ENCODE measurements at places on chromosomes 6 and 20. TPM values are rescaled to one million over a fixed set of nuclear protein-coding genes. Genes with fewer than 3 reads are reported as not detected.

The MRPS10 gene
- total RNA-seq = 42.3 TPM

The SLC18B1 gene
- 3.9 TPM for total RNA-seq

The PKHD1 gene
- total RNA-seq = 0.19 TPM

The CRISP1 gene
- total RNA-seq = not detected

The OR2B6 gene
- total RNA-seq = 0.54 TPM

The CCM2L gene
- total RNA-seq = not detected

Data from activated T-helper 17 cell treated with anti-CD3 and anti-CD28 coated beads, Interleukin-2, amount 50 U/mL, for 72 hours (primary cell).